ENCODE measurements at places on chromosomes 1 and 21.
A peak's percentile ranks its signal among the peaks of the same experiment; 100 is the strongest.

DNA sequence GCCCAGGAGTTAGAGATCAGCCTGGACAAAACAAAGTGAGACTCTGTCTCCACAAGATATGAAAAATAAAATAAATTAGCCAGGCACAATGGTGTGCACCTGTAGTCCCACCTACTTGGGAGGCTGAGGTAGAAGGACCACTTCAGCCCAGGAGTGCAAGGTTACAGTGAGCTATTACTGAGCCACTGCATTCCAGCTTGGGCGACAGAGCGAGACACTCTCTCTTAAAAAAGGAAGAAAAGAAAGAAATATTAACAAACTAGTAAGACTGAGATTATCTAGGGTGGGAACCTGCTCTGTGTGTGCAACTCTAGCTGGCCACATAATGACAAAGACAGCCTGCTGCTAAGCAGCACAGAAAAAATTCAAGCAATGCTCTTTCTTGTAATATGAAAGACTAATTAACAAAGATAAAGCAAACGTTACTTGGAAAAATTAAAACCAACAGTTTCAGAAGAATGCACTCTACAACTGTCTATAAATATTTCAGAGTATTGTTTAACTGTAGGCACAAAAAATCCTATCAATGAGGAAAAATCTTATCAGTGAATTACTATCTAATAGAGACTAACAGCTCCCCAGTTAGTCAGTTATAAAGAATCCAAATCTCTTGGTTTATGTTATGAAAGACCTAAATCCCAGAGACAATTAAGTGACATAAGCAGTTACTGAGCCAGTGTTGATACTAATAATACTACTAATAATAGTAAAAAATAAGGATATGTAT is 74.5 kb downstream of the ENAH start:
- H3K4me1 ChIP-seq: no peaks in the 10 kb centered on the region
- no peak overlapping the region for H3K27ac ChIP-seq
- no peaks in the 10 kb centered on the region for H3K36me3 ChIP-seq
- no peak overlapping the region for H3K4me3 ChIP-seq
- no peak for DNase-seq
- H3K27me3 ChIP-seq: no peaks in the 10 kb centered on the region

- no peaks in the 10 kb centered on the region for H3K36me3 ChIP-seq
- DNase-seq: no peak
- no peak overlapping the region for H3K4me3 ChIP-seq
- H3K27me3 ChIP-seq: no peaks in the 10 kb centered on the region
- H3K27ac ChIP-seq: no peak overlapping the region
- H3K4me1 ChIP-seq: no peaks in the 10 kb centered on the region
Observed at GRCh38 chr1:87224201-87224600, 104.5 kb upstream of the LMO4 start.

DNA sequence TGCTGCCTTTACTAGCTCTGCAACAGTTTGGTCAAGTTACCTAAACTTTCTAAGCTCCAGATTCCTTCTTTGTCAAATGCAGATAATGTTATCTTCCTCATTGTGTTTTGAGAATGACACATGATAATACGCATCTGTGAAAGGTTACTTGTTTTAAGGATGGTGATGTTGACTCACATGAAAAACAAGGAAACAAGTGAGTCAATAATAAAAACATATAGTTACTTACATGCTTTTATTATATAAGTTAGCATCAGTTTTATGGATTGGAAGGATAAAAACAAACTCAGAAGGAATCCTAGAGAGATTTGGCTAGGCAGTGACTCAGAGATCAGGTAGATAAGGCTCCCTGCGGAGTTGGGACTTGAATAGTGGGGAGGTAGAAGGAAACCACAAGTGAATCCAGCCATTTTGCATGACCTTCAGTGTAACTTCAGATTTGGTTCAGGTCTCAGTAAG is 144.6 kb downstream of the LMO4 start:
- H3K36me3 ChIP-seq: no peaks in the 10 kb centered on the region
- H3K27ac ChIP-seq: no peak overlapping the region
- no peaks in the 10 kb centered on the region for H3K4me1 ChIP-seq
- DNase-seq: no peak
- no peak overlapping the region for H3K4me3 ChIP-seq
- no peaks in the 10 kb centered on the region for H3K27me3 ChIP-seq

DNA sequence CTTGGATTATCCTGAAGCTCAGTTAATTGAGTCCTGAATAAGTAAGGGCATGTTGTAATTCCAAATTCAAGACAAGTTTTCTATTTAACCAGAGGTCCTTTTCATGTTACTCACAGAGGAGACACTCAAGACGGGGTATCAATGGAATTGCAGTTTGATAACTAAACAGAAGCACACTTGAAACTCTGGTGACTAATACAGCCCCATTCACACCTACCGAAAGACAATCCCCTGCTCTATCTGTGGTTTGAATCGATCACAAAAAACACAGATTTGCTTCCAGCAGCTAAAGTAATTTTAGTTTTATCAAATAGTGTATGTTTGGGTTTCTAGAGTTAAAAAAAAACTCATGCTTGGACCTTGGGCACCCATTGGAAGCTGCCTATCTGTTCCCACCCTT is 60.4 kb downstream of the TEX35 start:
- H3K4me3 ChIP-seq: no peak overlapping the region
- DNase-seq: no peak
- no peaks in the 10 kb centered on the region for H3K36me3 ChIP-seq
- H3K4me1 ChIP-seq: no peaks in the 10 kb centered on the region

- no peak for DNase-seq
- no peaks in the 10 kb centered on the region for H3K4me1 ChIP-seq
- H3K36me3 ChIP-seq: no peaks in the 10 kb centered on the region
Observed at GRCh38 chr1:5370311-5370710, 621.9 kb downstream of the NPHP4 start.

- H3K36me3 ChIP-seq: peaks cover 93% of the 10 kb centered on the region
- H3K27me3 ChIP-seq: no peaks in the 10 kb centered on the region
- DNase-seq: no peak
- no peaks in the 10 kb centered on the region for H3K4me1 ChIP-seq
Observed at GRCh38 chr1:21857840-21858670, 46.0 kb downstream of the LDLRAD2 start.

- no peaks in the 10 kb centered on the region for H3K27me3 ChIP-seq
- H3K36me3 ChIP-seq: no peaks in the 10 kb centered on the region
- DNase-seq: peak; percentile 80
- peak overlapping the region; percentile 53 for H3K27ac ChIP-seq
- H3K4me1 ChIP-seq: peaks cover 8% of the 10 kb centered on the region
- no peak overlapping the region for H3K4me3 ChIP-seq
Observed at GRCh38 chr1:92804721-92805201, 19.9 kb upstream of the EVI5 start.

- no peak overlapping the region for H3K4me3 ChIP-seq
- peaks cover 15% of the 10 kb centered on the region for H3K27me3 ChIP-seq
- peak; percentile 42 for DNase-seq
Observed at GRCh38 chr1:167165948-167166689, 54.6 kb upstream of the POU2F1 start.

DNA sequence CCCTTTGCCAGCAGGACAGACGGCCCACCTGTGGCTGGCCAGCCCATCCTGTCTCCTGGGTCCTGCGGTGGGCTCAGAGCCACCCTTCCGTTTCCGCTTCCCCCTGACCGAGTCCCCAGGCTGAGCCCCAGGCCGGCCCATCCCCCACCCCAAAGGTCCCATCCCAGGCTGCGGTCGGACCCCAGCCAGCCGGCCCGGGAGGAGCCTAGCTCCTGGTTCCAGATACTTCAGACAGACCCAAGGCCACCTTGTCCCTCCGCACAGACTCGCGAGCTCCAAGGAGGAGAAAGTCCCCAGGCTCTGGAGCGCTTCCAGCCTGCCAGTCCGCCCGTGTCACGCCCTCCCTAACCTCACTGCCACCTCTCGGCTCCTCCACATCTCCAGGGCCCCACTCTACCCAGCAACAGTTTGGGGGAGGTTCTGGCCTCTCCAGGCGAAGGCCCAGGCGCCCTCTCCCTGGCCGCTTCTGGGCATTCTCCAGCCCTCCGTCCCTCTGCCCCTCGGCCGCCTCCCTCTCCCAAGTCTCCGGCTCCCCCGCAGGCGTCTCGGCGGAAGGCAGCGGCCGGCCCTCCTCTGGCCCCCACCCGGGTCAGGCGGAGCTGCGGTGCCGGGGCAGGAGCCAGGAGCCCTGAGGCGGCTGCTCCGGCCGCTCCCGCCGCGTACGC is 835 bp downstream of the LRRN2 start:
- no peak overlapping the region for H3K27ac ChIP-seq
- H3K4me3 ChIP-seq: peak overlapping the region; percentile 33
- no peaks in the 10 kb centered on the region for H3K4me1 ChIP-seq
- DNase-seq: no peak

- no peak overlapping the region for H3K27ac ChIP-seq
- no peak for DNase-seq
- no peaks in the 10 kb centered on the region for H3K36me3 ChIP-seq
Observed at GRCh38 chr21:33940881-33941245, 25.3 kb upstream of the ATP5PO start.

DNA sequence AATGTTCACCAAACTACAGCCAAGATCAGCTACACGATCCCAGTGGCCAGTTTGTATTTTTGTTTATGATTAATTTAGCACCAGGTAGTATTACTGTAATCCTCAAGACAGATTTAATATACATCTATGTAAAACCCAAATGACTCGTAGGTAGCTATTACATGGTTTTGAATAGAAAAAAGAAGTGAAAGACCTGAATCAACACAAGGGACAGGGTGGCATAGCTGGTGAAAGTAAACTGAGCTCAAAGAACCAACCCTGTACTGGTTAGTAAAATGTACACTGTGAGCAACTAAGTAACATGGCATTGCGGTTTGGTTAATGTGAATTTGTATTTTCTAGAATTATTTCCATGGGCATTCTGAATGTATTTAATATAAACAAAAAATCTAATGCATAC is 8.8 kb downstream of the GPATCH2 start:
- H3K27ac ChIP-seq: no peak overlapping the region
- no peak overlapping the region for H3K4me3 ChIP-seq
- H3K4me1 ChIP-seq: peaks cover under 1% of the 10 kb centered on the region
- peaks cover 21% of the 10 kb centered on the region for H3K36me3 ChIP-seq
- DNase-seq: no peak

- DNase-seq: no peak
- no peak overlapping the region for H3K27ac ChIP-seq
- no peaks in the 10 kb centered on the region for H3K36me3 ChIP-seq
- H3K4me3 ChIP-seq: no peak overlapping the region
- no peaks in the 10 kb centered on the region for H3K27me3 ChIP-seq
- H3K4me1 ChIP-seq: no peaks in the 10 kb centered on the region
Observed at GRCh38 chr1:155794605-155795245, 62.3 kb downstream of the GON4L start.

GRCh38 chr1:41328780-41329640 is 32.2 kb upstream of the FOXO6 start:
- DNase-seq: no peak
- H3K36me3 ChIP-seq: no peaks in the 10 kb centered on the region
- H3K4me1 ChIP-seq: no peaks in the 10 kb centered on the region
- no peak overlapping the region for H3K27ac ChIP-seq
- no peaks in the 10 kb centered on the region for H3K27me3 ChIP-seq
- no peak overlapping the region for H3K4me3 ChIP-seq

GRCh38 chr1:34175744-34176143 is 963 bp upstream of the C1orf94 start:
- peaks cover 93% of the 10 kb centered on the region for H3K27me3 ChIP-seq
- H3K27ac ChIP-seq: no peak overlapping the region
- no peaks in the 10 kb centered on the region for H3K36me3 ChIP-seq
- DNase-seq: no peak

DNA sequence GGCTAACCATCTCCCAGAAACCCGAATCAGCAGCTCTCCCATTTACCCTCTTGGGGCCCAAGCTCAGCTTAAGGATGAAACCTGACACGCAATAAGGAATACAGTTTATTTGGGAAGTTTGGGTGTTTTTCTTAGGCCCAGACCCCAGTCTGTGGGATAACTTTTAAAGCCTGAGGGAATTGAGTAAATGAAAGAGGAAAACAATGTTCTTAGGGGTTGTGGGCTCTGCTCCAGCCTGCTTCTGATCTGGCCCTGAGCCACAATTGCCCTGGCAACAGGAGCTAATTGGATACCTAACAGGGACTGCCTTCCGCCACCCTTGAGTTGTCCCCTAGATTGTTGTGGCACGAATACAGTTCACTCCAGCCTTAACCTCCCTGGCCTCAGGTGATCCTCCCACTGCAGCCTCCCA is 20.1 kb downstream of the DYRK3 start:
- H3K36me3 ChIP-seq: no peaks in the 10 kb centered on the region
- no peak overlapping the region for H3K4me3 ChIP-seq
- peaks cover 7% of the 10 kb centered on the region for H3K27me3 ChIP-seq
- no peak for DNase-seq
- peaks cover 11% of the 10 kb centered on the region for H3K4me1 ChIP-seq

- DNase-seq: no peak
- H3K4me1 ChIP-seq: peaks cover 16% of the 10 kb centered on the region
- H3K27me3 ChIP-seq: no peaks in the 10 kb centered on the region
- H3K27ac ChIP-seq: no peak overlapping the region
- no peak overlapping the region for H3K4me3 ChIP-seq
Observed at GRCh38 chr21:33799378-33800090, 116.1 kb downstream of the ATP5PO start.

DNA sequence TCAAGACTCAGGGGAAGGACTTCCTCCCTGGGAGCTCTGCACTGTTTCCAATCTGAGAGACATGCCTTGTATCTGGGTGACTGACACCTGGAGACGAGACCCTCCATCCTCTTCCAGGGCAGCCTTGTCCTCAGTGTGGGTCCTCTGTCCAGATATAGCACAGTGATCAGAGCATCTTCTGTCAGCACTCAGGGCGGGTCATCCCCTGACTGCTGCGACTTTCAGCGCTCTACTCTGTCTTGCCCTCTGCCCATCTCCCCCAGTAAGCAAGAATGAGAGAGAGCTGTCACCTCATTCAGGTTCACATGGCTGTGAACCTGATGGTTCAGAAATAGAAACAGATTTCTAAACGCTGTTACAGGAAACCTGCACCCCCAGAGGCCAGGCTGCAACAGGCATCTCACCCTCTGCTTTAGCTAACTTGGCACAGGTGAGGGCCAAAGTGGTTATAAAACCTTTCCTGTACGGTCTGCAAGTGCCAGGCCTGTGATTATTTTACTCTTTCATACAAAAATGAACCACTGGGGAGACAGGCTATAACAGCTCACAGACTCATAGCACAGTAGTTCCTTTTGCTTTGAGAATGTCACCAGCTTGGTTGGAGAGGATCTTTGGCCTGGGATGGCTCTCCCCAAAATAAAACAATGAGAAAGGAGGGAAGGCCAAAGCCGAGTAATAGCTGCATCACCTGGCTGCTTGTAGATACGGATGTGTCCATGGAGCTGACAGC is 11.4 kb upstream of the TENT5C start:
- H3K27me3 ChIP-seq: no peaks in the 10 kb centered on the region
- DNase-seq: no peak
- H3K4me1 ChIP-seq: no peaks in the 10 kb centered on the region
- H3K36me3 ChIP-seq: no peaks in the 10 kb centered on the region
- no peak overlapping the region for H3K27ac ChIP-seq

DNA sequence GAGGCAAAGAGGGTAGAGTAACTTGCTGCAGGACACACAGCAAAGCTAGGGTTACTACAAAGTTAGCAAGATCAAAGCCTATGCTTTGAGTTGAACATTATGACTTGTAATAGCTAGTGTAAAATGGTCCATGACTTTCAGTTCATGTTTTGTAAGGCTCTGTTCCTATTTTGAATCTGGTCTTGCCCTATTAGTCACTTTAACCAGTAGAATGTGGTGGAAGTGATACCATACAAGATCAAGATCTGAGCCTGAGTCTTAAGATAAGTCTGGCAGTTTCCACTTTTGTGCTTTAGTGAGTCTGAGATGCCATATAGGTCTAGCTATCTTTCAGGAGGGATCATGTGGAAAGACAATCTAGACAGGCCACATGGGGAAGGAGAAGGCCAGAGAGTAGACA is 282.1 kb upstream of the BRINP3 start:
- no peaks in the 10 kb centered on the region for H3K36me3 ChIP-seq
- H3K4me3 ChIP-seq: no peak overlapping the region
- no peaks in the 10 kb centered on the region for H3K4me1 ChIP-seq
